ENCODE measurements at places on chromosomes 2 and 18. TPM values are rescaled to one million over a fixed set of nuclear protein-coding genes. Genes with fewer than 3 reads are reported as not detected.

PROKR1 gene
- 3.1 TPM for total RNA-seq

KATNAL2 gene
- 4.6 TPM for total RNA-seq

ZNF385B gene
- 30.8 TPM for total RNA-seq

MC5R gene
- 0.33 TPM for total RNA-seq

XIRP2 gene
- total RNA-seq, result 7.5 TPM

ITGB6 gene
- total RNA-seq, result 12.7 TPM

TUBA3D gene
- total RNA-seq, result not detected

RFTN2 gene
- total RNA-seq, result 30.3 TPM

GPBAR1 gene
- not detected for total RNA-seq

SP5 gene
- total RNA-seq, result 0.77 TPM

REG3A gene
- not detected for total RNA-seq

IL1RN gene
- total RNA-seq, result 10.3 TPM

FNDC4 gene
- 13.7 TPM for total RNA-seq

GTF3C2 gene
- total RNA-seq, result 46.5 TPM

MARCHF4 gene
- total RNA-seq, result 2.9 TPM

FAM117B gene
- total RNA-seq, result 32.9 TPM

CASP8 gene
- total RNA-seq, result 6.4 TPM

SMAD7 gene
- total RNA-seq, result 51.5 TPM

CCDC68 gene
- total RNA-seq, result 14.3 TPM

ASTL gene
- 0.49 TPM for total RNA-seq

TDRD15 gene
- total RNA-seq, result not detected

STPG4 gene
- not detected for total RNA-seq

METAP1D gene
- total RNA-seq, result 23.1 TPM

TMEFF2 gene
- 12.6 TPM for total RNA-seq

SNED1 gene
- total RNA-seq, result 16.0 TPM

SMAD4 gene
- 216 TPM for total RNA-seq

PARD3B gene
- 36.2 TPM for total RNA-seq

KCNJ3 gene
- total RNA-seq, result 9.5 TPM

DUSP2 gene
- 8.1 TPM for total RNA-seq

CRYGC gene
- 1,741 TPM for total RNA-seq

MPP4 gene
- 156 TPM for total RNA-seq

SIX2 gene
- total RNA-seq, result 12.4 TPM

RPIA gene
- 17.0 TPM for total RNA-seq

SERPINB13 gene
- 0.33 TPM for total RNA-seq

HYCC2 gene
- total RNA-seq, result 37.5 TPM

LHCGR gene
- total RNA-seq, result 8.3 TPM

RAD51AP2 gene
- total RNA-seq, result 0.27 TPM

MLPH gene
- total RNA-seq, result 10.6 TPM

MAP3K19 gene
- 0.11 TPM for total RNA-seq

Measured in camera-type eye (tissue), 1 donor.